DMS53 (cell line): ENCODE measurements at places on chromosomes 6 and 20.

- DNase-seq: no peak
Measured at GRCh38 chr20:61556673-61557072, 304.6 kb downstream of the CDH4 start.

- DNase-seq: peak; percentile 66
Measured at GRCh38 chr6:169789146-169789943, 37.9 kb downstream of the ERMARD start.

GRCh38 chr20:24842918-24843715, 106.0 kb upstream of the CST7 start:
- DNase-seq: no peak

DNA sequence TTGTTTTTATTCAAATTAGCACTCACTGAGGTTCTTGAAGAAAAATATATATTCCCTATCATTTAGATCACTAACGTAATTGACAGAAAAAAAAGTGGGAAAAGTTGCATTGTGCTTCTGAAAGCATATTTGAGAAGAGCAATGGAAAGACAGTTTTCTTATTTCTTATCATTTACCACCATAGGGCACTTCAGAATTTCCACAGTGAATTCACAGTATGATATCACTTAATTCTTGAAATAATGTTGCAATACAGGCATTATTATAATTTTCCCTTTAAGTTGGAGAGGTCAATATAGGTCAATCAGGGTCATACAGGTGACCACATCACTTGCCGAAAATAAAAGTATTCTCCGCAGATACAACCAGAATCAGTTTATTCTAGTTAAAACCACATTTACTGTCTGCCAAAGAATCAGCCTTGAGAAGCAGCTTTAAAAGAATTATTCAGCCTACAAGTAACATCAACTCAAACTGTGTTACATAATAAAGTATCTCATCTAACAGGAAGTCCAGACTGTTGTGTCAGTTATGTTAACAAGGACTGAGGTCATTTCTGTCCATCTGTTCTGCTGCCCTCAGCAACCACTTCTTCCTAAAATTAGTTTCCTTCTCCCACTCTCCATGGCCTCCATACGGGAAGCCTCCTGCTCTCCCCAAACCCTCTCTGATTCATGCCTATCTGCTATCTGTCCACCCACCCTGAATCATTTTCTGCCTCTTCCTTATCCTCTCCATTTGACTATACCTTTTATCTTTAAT, 121.2 kb downstream of the SIM1 start:
- peak; percentile 54 for DNase-seq

DNA sequence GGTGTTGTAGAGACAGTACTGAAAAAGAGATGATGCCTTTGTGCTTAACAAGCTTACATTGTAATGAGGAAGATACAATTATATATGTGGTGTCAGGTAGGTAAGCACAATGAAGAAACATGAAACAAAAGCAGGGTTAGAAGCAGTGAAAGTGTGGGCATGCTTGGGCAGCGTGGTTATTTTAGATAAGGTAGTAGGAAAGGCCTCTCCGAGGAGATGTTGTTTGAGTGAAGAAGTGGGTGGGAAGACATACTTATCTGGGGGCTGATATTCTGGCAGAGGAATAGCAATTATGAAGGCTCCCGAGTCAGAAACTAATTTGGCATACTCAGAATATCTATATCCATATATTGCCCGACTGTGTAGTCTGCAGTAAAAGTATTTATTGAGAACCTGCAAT, 4.7 kb downstream of the CDKAL1 start:
- DNase-seq: no peak

DNA sequence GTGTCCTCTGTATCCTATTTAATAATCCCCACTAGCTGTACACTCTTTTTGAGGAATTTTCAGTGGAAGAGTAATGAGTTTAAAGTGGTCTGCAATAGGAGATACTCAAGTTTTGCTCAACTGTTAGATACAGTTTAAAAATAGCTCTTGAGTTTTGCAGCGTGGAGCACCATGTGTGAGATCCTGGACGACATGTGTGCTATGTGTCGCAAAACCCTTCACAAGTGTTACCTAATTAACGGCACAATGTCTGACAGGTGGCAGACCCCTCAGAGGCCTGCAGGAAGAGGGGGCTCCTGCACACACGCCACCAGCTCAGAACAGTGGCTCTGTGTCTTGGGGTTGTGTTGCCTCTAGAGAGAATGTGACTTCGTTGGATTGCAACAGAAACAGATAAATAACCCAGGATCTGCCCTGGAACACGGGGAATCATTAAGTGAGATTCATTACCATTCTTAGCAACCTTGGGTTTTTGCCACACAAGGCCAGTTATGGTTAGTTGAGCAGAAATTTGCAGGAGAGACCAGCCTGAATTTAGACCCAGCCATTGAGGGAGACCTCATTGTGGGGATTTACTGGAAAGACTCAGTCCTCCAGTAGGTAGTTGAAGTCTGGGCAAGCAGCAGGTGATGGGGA, 73.8 kb downstream of the SASH1 start:
- DNase-seq: no peak

DNA sequence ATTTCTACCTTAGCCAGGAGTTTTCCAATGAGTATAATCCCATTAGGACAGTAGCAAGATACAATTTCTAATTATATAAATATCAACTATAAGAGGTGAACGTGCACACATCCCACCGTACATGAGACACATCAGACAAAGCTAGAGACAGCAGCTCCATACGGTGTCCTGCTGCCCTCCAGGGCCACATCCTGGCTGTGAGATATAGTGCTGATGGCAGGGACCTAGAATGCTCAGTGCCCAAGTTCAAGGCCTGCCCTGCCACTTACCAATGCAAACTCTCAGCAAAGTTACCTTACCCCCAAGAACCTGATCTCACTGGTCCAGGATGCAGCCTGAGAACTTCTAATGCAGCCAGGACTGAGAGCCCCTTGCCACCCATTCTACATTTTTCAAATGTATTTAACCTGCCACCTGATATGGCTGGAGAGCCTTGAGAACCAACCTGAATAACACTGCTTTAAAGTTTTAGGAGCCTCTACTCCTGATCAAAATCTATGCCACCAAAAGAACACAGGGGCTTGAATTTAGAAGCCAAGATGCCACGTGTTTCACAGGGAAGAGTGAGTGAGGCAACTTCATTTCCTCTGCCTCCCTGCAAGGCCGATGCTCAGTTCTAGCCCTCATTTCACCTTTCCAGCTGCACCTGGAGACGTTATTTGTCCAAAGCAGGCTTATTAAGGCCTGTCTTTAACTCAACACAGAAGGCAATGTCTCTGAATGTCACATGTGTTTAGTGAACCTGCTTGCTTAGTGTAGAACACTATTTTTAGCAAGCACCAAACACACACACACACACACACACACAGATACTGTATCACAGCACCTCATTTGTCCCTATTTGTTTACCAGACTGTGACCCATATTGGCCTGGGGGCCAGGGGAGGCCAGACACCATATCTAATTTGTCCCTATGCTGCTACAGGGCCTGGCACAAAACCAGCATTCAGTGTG, 6.1 kb downstream of the NFATC2 start:
- no peak for DNase-seq

DNA sequence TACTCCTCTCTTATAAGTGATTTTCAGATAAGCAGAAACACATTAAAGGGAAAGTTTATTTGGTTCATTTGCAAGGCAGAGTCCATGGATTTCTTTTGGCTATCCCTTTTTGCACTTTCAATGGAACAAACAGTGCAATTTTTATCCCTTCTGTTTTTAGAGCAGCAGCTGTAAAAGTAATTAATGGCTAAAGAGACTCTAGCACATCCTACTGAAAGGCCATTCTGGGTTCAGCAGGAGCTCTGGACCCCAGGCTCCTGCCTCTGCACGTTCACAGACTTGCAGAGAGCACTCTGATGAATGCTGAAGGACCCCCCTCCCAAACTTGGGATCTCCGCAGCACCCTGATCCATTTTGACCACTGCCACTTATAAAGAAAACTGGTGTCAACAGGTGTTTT, 40.3 kb upstream of the PDE7B start:
- no peak for DNase-seq

- no peak for DNase-seq
Measured at GRCh38 chr6:1972962-1973361, 272.4 kb downstream of the GMDS start.

- no peak for DNase-seq
Measured at GRCh38 chr6:139708337-139709199, 334.1 kb upstream of the CITED2 start.

- DNase-seq: peak; percentile 18
Measured at GRCh38 chr6:10425975-10426780, 11.3 kb upstream of the TFAP2A start.

DNA sequence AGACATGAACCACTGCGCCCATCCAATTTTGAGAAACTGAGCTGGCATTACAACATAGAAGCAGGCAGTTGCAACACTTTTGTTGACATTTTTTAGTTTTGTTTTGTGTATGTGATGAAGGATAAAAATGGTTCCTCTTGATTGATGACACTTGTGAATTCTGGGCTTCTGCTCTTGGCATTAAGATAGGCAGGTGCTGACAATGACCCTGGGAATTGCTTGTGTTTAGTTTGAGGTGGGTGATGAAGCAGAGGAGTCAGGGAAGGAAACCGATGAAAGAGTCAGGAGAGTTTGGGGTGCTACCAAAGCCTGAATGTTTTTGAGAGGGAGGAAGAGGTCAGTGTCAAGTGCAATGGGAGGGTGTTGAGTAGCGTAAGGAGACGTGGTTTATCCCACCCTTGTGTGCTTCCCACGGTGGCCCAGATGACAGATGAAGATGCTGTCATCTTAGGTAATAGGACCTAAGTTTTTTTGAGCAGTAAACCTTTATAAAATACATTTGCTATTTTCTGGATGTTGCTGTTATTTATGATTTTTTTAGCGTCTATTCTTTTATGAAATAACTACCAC, 19.4 kb downstream of the CDS2 start:
- DNase-seq: no peak

DNA sequence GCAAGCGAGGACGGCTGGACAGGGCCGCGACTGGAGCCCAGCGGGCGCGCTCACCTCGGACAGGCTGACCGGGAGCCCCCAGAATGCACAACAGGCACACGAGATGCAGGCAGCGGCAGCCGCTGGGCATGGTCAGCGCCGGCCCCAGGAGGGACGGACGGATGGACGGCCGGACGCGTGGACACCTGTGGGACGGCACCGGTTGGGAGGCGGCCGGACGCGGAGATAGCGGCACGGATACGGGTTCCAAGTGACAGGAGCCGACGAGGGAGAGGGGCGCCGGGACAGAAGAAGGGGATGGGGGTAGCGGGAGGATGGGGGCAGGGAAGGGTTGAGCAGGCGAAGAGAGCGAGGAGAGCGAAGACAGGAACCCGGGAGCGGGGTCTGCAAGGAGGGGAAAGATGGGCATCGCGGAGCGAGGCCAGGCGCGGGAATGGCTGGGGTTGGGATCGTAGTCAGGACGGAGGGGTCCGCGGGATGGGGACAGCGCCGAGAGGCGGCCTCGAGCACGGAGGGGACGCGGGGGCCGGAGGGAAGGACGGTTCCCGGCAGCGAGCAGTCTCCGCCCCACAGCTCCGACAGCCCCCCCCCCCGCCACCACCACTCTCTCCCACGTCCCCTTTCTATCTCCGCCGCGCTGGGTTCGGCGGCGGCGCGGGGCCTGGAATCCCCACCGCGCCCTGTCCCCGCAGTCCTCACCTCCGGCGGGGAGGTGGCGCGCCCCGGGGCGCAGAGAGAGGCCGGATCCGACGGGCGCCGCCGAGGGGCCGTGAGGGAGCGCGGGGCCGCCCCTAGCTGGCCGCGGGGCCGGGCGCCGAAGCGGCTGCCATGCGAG, 435 bp downstream of the DLK2 start:
- peak; percentile 63 for DNase-seq

DNA sequence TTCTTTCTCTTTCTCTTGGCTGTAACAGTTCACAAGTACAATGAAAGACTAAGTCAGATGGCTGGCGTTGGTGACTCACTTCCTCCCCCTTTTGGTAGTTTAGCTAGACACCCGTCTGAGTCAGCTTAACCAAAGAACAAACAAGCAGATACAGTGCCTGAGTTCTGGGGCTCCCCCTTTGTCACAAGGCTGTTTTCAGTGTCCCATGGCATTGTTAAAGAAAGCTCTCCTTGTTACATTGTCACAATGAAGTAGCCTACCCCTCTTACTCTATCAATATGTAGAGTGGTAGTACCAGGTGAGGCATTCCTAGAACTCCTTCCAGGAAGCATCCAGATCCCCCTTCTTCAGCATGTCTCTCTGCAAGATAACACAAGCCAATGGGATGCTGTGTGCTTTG, 38.6 kb downstream of the KIAA0408 start:
- DNase-seq: peak; percentile 84

- no peak for DNase-seq
Measured at GRCh38 chr6:77010931-77011542, 452.3 kb downstream of the HTR1B start.

GRCh38 chr6:46347669-46348068, 143.6 kb downstream of the RCAN2 start:
- no peak for DNase-seq

GRCh38 chr6:25065666-25066065, 129.9 kb upstream of the RIPOR2 start:
- no peak for DNase-seq

GRCh38 chr20:38331245-38331644, 15.0 kb upstream of the LBP start:
- DNase-seq: no peak

DNA sequence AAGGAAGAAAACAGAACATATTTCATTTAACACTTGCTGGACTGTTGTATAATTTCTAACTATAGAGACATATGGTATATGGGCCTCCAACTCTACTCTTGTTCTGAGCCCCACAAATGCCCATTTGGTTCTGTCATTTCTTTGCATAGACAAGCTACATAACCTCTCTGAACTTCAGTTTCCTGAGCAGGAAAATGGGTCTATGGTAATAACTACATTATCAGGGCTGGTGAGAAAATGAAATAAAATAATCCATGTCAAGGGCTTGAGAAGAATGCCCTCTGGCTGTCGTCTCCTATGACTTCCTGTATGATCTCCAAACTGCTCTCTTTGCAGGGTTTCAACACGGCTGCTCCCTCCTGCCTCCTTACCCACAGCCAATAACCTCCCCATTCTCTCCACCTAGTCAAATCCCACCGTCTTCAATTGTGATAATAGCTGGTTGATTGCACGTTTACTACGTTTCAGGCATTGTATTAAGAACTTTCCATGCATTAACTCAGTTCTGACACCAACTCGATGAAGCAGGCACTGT, 12.0 kb downstream of the ZCCHC3 start:
- DNase-seq: peak; percentile 76
